Right cardiac atrium (tissue), 5 donors: ENCODE measurements at places on chromosomes 1 and 21. TPM values are rescaled to one million over a fixed set of nuclear protein-coding genes. Genes with fewer than 3 reads are reported as not detected.

ADCY10 gene
- total RNA-seq, result 0.50 TPM

DISP3 gene
- not detected for total RNA-seq

OR10Z1 gene
- total RNA-seq, result not detected

OXCT2 gene
- 8.1 TPM for total RNA-seq

ITLN2 gene
- total RNA-seq, result 2.1 TPM

TSTD1 gene
- 46.8 TPM for total RNA-seq

ABCA4 gene
- total RNA-seq, result 0.06 TPM

S100A14 gene
- total RNA-seq, result 2.5 TPM

ELF3 gene
- 0.29 TPM for total RNA-seq

GRCh38 chr1:30981172-30981571 is 72.6 kb upstream of the SDC3 start:
- DNase-seq, result no peak

DNA sequence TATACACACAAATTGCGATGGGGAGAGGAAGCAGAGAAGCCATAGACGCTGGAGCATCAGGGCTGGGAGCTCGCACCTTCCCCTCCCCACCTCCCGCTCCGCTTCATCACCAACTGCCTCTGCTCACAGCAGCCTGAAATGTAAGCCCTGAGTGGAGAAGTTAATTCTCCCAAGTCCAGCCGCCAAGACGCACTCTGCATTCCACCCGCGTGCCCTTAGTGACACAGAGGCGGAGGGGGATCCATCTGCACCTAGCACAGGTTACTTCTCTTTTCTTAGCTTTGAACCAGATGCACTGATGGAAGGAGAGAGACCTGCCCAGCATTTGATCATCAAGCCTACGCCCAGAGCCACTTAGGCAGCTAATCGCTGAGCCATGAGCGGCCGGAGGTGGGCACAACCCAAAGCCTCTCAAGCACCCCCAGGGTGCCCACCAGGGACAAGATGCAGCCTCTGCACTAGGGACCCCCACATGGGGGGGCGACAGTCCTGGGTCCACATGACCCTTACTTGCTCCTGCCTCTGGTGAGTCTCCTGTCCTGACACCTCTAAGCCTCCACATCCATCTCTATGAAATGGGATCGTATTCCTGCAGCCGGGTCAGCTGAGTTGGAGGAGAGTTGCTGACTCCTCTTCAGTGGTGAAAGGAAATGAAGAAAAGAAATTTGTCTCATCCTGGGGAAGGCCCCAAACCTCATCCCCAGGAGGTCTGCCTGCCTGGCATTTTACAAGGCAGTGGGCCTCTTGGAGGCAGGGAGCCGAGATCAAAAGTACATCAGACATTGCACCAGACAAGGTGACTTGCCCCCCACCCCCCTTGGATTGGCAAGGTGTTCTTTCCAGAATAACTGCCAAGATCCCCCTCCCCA is 316.2 kb downstream of the MATN1 start:
- no peak for DNase-seq

GRCh38 chr1:99171184-99171813 is 93.0 kb upstream of the PLPPR4 start:
- no peak for DNase-seq

- no peak for DNase-seq
These were observed 3.5 kb downstream of the PLPP3 start for GRCh38 chr1:56575865-56576264.

GRCh38 chr1:70842562-70842961 is 205.1 kb downstream of the PTGER3 start:
- no peak for DNase-seq

- peak; percentile 61 for DNase-seq
These were observed 29.5 kb downstream of the RAP1GAP start for GRCh38 chr1:21639594-21640041.

DNA sequence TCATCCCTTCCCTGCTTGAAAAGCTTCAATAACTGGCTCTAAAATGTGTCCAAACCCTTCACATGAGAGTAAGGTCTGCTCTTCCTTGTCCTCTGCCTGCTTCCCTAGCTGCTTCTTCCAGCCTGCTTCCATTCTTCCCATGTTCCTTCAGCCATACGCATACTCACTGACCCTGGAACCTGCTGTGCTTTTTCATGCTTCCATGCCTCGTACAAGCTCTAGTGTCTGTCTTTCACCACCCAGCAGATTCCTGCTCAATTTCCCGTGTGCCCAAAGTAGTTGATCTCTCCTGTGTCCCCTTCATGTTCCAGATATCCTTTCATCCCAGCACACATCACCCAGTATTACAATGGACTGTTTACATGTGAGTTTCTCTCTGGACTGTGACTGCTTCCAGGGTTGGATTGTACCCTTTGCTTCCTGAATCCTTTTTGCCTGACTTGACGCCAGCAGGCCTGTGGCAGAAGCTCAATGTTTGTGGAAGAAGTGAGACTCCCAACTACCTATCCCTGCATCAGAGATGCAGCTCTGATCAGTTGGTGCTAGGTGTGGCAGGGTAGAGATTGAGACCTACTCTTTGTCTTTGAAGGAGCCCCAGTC is 35.9 kb upstream of the RNF19B start:
- no peak for DNase-seq

DNA sequence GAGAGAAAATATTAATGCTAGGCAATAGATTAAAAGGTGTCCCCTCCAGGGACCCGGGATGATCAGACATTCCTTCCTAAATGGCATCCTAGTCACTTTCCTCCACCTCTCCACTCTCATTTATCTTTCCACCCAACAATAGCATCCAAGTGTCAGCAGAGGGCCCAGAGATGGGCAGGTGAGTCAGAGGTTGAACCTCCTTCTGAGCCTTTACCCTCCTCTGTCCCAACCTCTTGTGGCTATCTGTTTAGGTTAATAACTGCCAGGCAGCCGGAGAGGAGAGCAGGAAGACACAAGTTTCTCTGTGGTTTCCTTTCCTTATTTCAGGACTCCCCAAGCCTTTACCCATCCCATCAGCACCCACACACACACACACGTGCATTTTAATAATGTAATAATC is 4.1 kb downstream of the GJA5 start:
- DNase-seq, result no peak

DNA sequence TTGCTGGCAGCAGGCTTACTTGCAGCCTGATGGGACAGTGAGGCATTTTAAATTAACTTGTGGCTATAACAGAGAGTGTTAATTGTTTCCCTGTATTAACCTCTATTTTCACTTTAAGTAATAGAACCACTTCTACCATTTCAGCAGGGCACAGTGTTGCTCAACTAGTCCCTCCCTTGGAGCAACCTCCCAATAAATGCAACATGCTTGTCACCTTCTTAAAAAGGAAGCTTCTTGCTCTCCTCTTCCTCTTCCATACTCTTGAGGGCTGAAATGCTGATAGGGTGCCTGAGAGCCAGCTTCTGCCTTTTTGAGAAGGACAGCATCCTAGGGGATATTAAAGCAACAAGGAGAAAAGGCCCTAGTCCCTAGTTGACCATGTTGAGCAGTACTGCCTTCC is 52.1 kb downstream of the C4BPA start:
- DNase-seq, result no peak

GRCh38 chr1:72186733-72187307 is 95.5 kb downstream of the NEGR1 start:
- DNase-seq, result no peak

- no peak for DNase-seq
These were observed 83.5 kb upstream of the ZNF326 start for GRCh38 chr1:89911191-89911991.

- no peak for DNase-seq
These were observed 170.2 kb downstream of the SYT2 start for GRCh38 chr1:202540014-202540413.

DNA sequence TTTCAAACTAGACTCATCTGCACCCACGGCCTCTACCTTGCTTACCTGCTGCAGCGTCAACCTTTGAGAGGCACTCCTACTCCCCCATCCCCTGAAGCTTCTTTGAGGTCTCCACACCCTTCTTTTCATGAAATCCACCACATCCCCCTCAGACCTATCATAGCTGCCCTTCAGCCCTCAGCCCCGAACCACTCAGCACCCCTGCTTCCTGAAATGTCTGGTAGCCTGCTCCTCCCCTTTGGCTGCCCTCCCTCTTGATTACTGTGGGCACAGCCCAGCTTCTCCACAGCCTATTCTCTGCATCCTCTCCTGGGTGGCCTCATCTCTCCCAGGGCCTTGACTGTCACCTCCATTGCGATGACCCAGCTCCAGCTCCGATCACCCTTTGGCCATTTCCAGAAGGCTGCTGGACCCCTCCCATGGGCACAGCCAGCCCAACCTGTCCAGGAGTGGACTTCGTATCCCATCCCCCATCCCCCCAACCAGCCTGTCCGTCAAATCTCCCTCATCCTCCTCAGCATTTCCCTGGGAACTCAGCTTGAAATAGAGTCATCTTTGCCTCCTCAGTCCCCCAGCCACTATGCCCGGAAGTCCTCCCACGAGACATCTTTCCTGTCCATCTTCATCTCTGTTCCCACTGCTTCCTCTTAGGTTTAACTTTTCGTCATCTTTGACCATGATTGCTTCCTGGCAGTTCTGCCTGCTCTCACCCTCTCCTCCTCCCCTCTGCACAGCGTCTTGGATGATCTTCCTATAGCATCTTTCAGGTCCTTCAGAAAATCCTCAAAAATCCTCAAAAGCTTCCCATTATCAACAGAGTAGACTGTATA is 6.1 kb upstream of the ADORA1 start:
- no peak for DNase-seq

DNA sequence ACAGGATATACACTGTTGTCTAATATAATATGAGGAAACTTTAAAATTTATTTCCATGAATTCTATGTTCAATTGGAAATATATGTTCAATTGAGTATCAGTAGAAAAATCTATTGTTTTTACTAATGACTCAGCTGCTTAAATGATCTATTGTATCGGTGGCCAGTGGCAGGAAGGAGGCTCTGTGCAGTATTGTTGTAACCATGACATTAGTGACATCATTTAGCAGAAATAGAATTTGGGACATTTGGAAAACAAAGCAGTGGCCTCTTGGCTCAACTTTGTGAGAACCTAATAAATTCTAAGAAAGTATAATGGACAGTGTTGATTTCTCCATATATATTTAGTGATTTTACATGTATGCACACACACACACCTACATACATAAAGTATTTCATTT is 257.4 kb downstream of the PDE4B start:
- DNase-seq, result no peak

DNA sequence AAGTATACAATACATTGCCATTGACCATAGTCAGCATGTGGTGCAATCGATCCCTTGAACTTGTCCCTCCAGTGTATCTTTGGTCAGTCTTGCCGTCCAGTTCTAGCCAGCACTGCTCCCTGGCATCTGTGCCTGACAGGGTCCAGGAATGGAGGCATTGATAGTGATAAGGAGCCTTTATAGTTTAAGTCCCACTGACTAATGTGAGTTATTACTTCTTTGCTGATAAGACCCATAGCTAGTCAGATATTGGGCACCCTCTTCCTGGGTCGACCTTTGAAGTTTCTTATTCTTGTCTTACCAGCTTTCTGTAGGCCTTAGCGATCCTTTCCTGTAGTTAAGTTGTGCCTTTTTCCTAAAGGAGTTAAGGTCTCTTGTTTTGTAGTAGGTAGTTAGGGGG is 13.0 kb downstream of the UCK2 start:
- no peak for DNase-seq

- DNase-seq, result no peak
These were observed 104.2 kb upstream of the DMRTA2 start for GRCh38 chr1:50527249-50527986.

DNA sequence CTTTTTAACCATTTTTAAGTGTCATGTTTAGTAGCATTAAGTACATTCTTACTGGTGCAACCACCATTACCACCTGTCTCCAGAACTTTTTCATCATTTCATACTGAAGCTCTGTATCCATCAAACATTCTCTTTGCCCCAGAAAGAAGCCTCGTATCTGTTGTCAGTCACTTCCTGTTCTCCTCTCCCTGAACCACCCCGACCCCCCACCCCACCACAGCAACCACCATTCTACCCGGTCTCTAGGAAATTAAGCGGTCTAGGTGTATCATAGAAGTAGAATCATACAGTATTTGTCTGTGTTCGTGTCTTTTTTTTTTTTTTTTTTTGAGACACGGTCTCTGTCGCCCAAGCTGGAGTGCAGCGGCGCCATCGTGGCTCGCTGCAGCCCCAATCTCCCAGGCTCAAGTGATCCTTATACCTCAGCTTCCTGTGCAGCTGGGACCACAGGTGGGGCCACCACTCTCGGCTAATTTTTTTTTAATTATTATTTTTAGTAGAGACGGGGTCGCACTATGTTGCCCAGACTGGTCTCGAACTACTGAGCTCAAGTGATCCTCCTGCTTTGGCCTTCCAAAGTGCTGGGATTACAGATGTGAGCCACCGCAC is 23.7 kb upstream of the EPHA8 start:
- DNase-seq, result no peak

- DNase-seq, result no peak
These were observed 38.0 kb downstream of the KCTD3 start for GRCh38 chr1:215605011-215605621.
